Coronary artery (tissue), 2 donors: ENCODE measurements at places on chromosomes 16 and 17.

DNA sequence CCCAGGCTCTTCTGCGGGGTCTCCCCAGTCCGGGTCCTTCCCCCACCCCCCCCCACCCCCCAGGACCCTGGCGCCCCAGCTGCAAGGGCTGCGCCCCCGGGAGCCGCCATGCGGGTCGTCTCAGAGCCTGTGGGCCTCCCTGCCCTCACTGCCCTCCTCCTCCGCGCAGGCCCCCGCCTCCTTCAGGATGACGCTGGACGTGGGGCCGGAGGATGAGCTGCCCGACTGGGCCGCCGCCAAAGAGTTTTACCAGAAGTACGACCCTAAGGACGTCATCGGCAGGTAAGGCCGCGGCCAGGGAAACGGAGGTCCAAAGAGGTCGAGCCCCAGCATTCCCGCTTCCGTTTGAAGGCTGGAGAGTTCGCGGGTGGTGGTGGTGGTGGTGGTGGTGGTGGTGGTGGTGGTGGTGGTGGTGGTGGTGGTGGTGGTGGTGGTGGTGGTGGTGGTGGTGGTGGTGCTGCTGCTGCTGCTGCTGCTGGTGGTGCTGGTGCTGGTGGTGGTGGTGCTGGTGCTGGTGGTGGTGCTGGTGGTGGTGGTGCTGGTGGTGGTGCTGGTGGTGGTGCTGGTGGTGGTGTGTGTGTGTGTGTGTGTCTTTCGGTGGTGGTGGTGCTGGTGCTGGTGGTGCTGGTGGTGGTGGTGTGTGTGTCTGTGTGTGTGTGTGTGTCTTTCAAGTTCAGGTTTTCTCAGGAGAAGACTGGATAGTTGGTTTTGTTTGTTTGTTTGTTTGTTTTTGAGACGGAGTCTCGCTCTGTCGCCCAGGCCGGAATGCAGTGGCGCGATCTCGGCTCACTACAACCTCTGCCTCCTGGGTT is 615 bp downstream of the PHKG2 start:
- peak; percentile 75 for DNase-seq

DNA sequence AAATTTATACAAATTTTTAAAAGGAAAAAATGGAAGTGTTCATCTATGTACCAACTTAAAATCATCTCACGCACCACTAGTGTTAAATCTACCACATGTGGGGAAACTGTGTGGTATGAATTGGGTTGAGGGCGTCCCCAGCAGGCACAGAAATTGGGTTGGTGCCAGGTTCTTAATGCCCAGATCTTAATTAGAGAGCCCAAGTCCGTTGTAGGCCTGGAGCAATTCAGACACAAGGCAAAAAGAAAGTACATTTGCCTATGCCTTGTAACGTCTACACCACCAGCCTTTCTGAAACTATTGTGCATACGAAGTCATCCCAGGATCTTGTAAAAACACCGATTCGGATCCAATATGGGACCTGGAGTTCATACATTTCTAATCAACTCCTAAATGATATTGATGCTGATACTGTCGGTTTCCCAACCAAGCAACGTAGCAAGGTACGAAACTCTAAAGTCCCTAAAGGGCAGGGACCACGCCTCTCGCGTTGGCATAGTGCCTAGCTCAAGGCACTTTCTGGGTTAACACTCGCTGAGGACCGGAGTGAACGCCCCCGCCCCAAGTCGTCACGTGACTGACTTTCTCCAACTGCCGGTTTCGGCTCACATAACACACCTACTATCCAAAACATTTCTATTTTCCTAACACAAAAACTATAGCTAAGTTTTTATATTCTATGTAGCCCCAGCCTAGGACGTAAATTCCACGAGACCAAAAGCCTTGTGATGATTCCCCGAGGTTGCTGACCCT is 945 bp upstream of the UQCRC2 start:
- DNase-seq: peak; percentile 78

DNA sequence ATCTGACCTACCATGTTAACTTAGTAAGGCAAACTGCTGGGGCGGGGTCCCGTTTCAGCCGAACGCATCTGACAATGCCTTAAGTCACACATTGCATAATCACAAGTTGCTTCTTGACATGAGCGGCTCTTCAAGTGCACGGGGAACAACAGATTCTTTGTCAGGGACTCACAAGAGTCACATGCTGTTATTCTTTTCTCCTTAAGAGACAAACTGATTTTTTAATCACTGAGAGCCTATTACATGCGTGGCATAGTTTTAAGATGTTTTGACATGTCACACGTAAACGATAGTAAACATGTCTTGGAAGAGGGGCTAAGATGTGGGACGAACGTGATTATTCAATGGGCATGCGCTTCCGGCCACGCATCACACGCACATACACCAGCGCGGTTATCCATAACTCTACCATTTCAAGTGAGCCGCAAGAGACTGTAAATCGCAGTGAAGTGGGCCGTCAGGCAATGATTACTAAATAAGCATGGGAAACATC is 63.4 kb downstream of the ADCY9 start:
- no peak for DNase-seq

GRCh38 chr16:52383119-52383518 is 163.8 kb downstream of the TOX3 start:
- no peak for DNase-seq

- no peak for DNase-seq
These were observed 269.6 kb upstream of the RPL38 start for GRCh38 chr17:73933871-73934270.

DNA sequence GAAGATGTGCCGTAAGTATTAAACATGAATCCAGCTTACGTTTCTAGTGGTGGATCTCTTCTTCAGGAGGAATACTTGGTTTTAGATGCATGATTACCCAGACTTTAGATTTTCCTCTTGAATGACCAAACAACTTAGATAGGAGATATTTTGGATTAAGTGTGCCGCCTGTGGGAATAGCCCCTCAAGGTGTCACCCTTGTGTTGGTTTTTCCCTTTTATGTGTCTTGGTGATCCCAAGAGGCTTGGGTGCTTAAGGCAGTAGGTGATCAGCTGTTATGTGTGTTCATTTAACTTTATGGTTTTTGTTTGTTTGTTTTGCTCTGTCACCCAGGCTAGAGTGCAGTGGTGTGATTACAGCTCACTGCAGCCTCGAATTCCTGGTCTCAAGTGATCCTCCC is 115.1 kb downstream of the PPM1E start:
- DNase-seq: no peak

DNA sequence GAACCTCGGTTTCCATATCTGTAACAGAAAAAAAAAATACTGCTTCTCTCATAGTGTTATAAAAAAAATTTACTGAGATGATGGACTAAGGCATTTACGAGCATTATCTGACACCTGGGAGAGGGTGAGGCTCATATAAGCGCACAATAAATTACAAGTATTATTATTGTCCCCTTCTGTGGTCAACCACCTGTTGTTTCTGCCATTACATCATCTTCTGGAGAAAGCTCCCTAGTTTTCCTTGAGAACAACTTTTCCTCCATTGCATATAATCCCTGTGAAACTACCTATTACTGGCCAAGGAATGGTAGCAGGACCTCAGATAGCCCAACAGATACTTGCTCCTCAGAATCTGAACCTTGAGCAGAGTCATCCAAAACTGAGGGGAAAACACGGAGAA is 11.7 kb upstream of the GGA2 start:
- no peak for DNase-seq

- DNase-seq: no peak
These were observed 203.4 kb downstream of the GSG1L start for GRCh38 chr16:27860091-27860490.

GRCh38 chr17:19237389-19238166 is 412 bp downstream of the EPN2 start:
- no peak for DNase-seq

DNA sequence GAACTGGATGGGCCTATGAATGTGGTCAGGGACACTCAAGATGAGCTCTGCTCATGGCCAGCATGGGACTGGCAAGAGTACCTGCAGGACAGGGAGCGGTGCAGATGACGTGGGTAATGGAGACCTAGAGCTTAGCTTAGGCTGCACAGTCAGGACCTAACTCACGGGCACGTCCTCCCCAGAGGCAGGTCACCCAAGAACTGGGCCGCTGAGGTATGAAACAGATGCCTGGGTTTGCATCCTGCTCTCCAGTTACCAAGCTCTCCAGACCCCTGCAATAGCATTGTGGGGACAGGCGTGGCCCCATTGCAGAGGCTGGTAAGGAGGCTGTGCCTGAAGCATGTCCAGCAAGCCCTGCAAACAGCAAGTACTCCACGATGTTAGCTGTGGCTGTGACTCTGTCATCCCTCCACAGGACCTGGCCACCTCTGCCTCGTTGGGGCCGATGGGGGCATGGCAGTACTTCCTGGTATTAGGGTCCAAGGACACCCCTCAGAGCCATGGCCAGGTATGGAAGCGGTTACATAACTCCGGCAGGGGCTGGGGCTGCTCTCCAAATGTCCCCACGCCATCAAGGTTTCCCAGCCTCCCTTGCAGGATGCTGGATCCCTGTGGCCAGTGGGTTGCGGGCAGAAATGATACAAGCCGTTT is 37.5 kb upstream of the RBFOX3 start:
- DNase-seq: peak; percentile 41

- DNase-seq: no peak
These were observed 57.5 kb downstream of the CDH13 start for GRCh38 chr16:82684256-82684655.

DNA sequence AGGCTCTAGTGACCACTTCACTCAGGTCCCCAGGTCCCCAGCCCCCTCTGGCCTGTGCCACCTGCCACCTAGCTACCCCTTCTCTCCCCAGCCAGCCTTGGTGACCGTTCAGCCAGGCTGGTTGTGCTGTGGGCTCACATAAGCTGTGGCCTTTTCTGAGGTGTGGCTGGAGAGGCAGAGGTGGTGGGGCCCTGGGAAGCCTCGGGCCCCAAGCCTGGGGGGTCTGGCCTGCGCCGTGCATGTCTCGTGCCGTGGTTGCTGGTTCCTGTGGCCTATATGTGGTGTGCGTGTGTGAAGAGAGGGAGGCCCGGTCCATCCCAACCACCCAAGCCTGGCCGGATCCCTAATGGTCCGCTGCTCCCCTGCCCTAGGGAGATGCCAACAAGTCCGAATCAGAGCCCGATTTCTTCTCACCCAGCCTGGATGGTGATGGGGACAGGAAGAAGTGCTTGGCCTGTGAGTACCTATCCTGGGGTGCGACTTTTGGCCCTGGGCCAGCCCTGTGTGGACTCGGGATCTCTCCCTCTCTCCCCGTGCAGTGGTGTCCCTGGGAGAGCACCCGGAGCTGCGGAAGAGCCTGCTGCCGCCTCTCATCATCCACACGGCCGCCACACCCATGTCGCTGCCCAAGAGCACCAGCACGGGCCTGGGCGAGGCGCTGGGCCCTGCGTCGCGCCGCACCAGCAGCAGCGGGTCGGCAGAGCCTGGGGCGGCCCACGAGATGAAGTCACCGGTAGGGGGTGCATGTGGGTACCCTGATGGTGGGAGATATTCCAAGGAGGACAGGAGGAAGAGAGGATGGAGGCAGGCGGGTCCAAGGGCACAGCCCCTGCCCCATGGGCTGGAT is 35.9 kb downstream of the CACNA1G start:
- no peak for DNase-seq

DNA sequence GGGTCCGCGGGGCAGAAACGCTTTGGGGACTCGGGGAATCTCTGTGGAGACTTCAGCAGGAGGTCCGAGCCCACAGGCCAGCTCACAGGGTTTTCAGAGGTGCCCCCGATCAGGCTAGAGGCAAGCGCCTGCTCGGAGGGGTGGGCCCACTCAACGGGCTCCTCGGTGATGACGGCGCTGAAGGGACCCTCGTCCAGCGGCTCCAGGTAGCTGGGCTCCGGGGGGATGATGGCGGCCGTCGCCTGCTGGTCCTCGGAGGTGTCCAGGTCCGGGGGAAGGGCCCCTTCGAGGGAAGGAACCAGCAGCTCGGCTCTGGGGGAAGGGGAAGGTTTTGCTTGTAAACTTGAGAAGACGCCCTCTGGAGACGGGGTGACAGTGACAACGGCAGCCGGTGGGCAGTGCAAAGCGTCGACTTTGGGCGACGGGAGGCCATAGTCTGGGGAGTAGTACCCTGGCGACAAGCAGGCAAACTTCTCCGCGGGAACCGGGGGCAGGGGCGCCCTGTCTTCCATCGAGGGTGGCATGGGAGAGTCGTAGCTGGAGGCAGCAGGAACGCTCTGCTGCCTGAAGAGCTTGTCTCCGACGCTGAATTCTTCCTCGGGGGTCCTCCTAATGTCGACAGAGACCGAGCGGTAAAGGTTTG is 63.2 kb downstream of the ZNF778 start:
- DNase-seq: no peak

GRCh38 chr17:6893382-6894205 is 62.1 kb upstream of the TEKT1 start:
- no peak for DNase-seq

DNA sequence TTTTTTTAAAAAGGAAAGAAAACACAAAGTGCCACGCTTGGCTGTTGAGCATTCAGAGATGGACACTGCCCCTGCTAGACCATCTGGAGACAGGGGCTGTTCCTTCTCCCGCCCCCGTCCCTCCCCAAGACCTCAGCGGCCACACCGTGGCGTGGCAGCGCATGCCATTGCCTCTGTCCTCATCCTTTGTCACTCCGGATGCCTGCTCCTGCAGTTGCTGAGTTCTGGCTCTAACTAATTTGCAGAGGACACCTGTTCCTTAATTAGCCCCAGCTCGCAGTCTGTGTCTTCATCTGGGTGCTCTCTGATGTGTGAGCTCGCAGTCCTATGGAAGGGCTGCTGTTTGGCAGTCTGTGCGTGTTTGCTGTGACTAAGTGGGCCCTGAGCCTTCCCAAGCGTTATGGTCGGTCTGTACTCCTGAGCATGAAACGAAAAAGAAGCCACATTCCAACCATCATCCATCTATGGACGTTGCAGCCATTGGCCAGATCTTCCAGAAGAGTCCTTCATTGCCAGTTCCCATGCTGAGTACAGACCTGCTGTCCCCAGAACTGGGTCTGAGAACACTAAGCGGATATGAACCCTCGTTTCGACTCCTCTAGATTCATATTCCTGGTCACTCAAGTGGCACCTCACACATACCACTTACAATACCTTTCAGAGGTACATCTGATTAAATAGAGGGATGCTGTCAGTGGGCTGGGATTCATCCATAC is 40.9 kb upstream of the NAT9 start:
- no peak for DNase-seq

- no peak for DNase-seq
These were observed 1.4 kb upstream of the SLC25A10 start for GRCh38 chr17:81710514-81711308.
